ENCODE measurements at places on chromosomes 1 and 21.

DNA sequence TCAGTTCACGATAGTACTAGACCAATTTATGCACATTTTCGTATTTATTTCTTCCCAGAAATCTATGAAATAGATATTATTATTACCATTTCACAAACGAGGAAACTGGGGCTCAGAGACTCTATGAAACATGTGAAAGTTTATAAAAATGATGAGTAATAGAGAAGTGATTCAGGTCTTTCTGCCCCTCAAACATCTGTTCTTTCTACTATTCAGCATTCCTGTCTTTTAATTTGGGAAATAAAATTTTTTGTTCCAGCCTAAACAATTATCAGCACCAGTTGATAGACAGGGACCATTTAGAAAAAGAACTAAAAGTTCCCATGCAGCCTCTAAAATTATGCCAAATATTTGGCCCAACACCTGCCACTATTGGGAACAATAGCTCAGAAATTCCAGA lies 585.1 kb downstream of the PTPRC start:
- peak; percentile 6 for DNase-seq

- DNase-seq = no peak
These were observed 14.3 kb downstream of the CD2 start for GRCh38 chr1:116768416-116769103.

GRCh38 chr1:15388201-15388880 lies 21.3 kb upstream of the EFHD2 start:
- no peak for DNase-seq

DNA sequence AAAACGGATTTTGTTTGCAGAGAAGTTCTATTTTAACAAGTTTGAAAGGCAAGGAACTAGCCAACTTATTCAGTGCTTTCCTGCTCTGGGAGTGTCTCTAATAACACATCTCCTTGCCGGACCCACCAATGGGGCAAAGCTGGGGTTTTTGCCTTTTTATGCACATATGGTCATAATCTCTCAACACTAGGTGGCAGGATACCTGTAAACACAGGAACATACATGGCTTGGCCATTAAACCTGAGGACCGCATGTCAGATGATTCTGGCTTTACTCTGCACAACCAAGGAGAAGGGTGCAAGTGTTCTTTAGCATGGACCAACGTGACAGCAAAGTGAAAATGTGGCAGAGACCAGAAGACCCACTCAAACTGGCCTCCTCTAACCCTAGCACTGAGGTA lies 4.9 kb downstream of the TMEM9 start:
- DNase-seq = peak; percentile 51

- DNase-seq = no peak
These were observed 3.2 kb downstream of the DIP2A start for GRCh38 chr21:46461909-46462308.
